ENCODE measurements at places on chromosomes 7 and 10.

- no peak for DNase-seq
Measured at GRCh38 chr10:48480397-48481374, 124.2 kb downstream of the ARHGAP22 start.

DNA sequence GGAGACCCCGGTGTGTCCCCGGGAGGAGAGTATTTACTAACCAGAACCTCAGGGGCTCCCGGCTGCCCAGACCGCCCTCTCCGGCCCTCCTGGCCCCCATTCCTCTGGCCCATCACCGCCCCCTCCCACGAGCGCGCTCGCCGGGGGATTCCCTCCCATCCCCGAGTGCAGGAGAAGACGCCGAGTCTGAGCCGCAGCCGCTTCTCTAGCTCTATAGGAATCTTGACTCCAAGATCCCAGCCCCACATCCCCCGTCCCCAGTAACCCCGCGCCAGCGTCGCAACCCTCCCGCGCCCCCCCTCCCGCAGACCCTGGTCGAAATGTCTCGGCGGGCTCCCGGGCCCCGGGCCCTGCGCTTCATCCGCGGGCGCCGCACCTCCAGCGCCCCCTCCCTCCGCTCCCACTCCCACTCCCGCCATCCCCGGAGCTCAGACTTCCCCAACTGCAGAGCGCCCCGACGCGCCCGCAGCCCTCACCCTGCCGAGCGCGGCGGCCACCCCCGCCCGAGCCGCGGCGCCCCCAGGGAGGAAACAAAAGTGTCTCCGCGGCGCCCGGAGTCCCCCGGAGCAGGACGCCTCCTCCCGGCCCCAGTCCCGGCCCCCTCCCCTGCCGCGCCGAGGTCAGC lies 541 bp downstream of the ELMO1 start:
- peak; percentile 29 for DNase-seq

- DNase-seq: no peak
Measured at GRCh38 chr10:17357781-17358180, 96.6 kb downstream of the ST8SIA6 start.

DNA sequence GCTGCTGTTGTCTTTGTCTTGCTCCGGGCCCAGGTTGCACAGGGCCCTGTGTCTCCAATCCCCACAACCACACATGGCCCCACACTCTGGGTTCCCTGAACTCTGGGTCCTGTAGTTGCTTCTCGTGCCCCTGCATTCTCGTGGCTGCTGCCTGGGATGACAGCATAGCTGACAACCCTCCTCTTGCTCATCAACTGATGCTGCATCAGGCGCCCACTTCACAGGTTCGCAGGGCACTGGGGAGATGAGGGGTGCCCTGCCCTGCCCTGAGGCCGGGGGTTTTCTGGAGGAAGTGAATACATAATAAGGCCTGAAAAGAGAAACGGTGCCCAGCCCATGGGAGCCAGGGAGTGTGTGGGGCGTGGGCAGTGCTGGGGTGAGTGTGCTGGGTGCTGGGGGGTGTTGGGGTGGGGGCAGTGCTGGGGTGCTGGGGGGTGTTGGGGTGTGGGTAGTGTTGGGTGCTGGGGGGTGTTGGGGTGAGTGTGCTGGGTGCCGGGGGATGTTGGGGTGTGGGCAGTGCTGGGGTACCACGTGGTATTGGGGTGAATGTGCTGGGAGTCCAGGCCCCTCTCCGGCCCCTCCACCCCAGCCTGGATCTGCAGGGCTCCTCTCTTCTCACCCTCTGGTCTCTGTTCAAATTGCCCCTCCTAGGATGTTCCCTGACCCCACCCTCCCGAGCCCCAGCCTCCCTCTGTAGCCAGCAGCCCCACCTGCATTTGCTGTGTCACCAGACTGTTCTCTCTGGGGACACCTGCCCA lies 2.0 kb upstream of the MTG1 start:
- DNase-seq: no peak

- no peak for DNase-seq
Measured at GRCh38 chr10:123858907-123859652, 32.5 kb downstream of the CPXM2 start.

GRCh38 chr7:3754493-3755341 lies 453.7 kb downstream of the SDK1 start:
- DNase-seq: no peak

- no peak for DNase-seq
Measured at GRCh38 chr7:24777806-24778205, 20.5 kb upstream of the GSDME start.

DNA sequence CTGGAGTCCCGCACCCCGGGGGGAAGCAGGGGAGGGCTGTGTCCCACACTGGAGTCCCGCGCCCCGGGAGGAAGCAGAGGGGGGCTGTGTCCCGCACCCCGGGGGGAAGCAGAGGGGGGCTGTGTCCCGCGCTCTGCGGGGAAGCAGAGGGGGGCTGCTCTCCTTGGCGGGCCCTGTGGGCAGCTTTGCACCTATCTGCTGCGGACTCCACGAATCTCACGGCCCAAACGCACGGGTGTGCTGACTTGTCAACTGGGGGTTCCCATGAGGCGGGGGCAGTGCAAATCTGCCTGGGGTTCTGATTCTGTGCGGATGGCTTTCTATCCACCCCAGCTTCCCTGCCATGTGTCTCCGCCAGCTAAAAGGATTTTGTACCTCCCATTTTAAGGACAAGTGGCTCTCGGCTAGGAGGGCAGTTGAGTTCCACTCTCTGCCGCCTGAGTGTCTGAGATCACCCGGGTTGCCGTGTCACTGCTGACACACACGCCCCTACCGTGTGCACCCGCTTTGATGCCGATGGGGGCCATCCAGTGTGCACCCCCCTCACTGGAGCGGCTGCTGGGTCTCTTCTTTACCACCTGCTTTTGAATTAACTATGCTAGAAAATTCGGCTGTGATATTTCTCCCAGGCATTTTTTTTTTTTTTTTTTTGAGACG lies 20.5 kb downstream of the GPER1 start:
- no peak for DNase-seq
